Testis (tissue), 5 donors: ENCODE measurements at places on chromosomes 6 and 20.

DNA sequence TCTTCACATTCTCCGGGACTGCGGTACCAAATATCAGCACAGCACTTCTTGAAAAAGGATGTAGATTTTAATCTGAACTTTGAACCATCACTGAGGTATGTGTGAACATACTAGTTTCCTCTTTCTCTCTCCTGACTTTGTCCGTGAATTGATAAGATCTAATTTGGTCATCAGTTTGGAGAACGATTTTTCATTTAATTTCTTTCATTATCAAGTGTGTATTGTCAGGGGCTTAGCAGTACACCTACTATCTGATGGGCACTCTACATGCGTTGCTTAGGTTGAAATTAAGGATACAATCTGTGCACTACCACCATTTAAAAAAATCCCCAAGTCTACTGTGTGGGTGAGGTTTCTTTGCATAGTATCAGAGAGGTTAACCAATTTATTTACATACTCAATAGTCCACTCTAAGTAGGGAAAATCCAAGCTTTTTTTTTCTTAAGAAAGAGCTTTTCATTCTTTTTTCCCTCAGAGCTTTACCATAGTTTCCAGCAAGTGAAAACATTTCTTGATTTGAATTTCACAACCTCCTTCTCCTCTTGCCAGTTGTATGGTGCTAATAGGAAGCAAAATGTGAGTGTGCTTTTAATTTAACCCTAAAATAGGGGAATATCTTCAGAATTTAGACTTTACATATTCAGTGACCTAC, 105.4 kb upstream of the ESR1 start:
- H3K4me3 ChIP-seq, result no peak overlapping the region
- no peaks in the 10 kb centered on the region for H3K36me3 ChIP-seq
- no peaks in the 10 kb centered on the region for H3K27me3 ChIP-seq
- no peaks in the 10 kb centered on the region for H3K4me1 ChIP-seq

- no peak for DNase-seq
- H3K27me3 ChIP-seq, result no peaks in the 10 kb centered on the region
- no peaks in the 10 kb centered on the region for H3K36me3 ChIP-seq
These were observed 81.6 kb upstream of the PREP start for GRCh38 chr6:105484238-105485161.

GRCh38 chr20:32116079-32116521, 6.6 kb downstream of the TM9SF4 start:
- H3K4me3 ChIP-seq, result no peak overlapping the region
- H3K27me3 ChIP-seq, result no peaks in the 10 kb centered on the region
- H3K27ac ChIP-seq, result no peak overlapping the region

DNA sequence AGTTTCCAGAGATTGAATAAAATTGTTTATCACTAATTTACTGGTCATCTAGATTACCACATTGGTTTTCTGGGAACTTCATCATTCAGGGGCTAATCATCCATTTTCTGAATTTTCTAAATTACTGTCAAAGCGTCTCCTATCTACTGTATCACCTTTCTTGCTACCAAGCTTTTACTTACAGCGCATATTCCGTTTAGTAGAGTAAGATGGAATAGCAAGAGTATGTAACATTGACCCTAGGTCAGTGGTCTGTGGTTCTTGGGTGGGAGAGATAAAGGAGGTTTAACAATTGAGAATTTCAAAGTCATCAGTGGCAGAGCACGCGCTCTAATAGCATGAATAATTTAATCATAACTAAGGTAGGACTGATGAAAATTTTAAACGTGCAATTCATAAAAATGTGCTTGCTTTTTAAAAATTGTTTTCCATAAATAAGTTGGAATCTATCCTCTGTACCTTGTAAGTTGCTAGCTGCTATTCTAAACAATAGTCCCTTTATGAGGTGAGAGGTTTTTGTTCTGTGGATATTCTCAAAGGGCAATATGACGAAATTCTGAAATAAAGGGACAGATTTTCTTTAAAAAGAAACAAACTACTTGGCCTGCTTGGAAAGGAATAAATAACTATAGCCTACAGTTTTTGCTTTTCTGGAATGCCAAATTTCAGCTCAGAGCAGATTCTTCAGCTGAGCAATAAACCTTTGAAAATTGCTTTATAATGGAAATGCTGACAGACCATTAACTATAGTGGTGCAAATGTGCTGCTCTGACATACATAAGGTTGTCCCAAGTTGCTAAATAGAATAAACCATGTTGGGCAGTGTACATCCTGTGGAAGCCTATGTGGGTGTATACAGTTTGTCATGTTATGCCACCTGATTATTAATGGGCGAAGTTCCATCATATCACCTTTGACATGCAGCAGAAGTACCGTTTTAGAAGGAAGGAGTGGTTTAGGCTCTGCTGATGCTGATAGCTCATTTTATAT, 84.1 kb downstream of the ZFAND3 start:
- H3K4me3 ChIP-seq, result no peak overlapping the region
- H3K4me1 ChIP-seq, result peaks cover 5% of the 10 kb centered on the region
- H3K27me3 ChIP-seq, result no peaks in the 10 kb centered on the region
- H3K36me3 ChIP-seq, result no peaks in the 10 kb centered on the region
- DNase-seq, result no peak

DNA sequence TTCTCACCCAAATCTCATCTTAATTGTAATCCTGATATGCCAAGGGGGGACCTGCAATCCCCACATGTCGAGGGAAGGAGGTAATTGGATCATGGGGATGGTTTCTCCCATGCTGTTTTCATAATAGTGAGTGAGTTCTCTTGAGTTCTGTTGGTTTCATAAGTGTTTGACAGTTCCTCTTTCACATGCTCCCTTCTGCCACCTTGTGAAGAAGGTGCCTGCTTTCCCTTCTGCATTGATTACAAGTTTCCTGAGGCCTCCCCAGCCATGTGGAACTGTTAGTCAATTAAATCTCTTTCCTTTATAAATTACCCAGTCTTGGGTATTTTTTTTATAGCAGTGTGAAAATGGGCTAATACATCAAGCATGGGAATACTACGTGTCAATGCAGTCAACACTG, 925.0 kb upstream of the MAN1A1 start:
- no peaks in the 10 kb centered on the region for H3K4me1 ChIP-seq
- no peaks in the 10 kb centered on the region for H3K27me3 ChIP-seq
- no peak for DNase-seq
- H3K4me3 ChIP-seq, result no peak overlapping the region

GRCh38 chr6:132937466-132937906, 123.1 kb downstream of the RPS12 start:
- H3K36me3 ChIP-seq, result no peaks in the 10 kb centered on the region
- H3K4me1 ChIP-seq, result no peaks in the 10 kb centered on the region
- no peak overlapping the region for H3K4me3 ChIP-seq
- peak; percentile 70 for DNase-seq
- H3K27me3 ChIP-seq, result no peaks in the 10 kb centered on the region
- H3K27ac ChIP-seq, result no peak overlapping the region

DNA sequence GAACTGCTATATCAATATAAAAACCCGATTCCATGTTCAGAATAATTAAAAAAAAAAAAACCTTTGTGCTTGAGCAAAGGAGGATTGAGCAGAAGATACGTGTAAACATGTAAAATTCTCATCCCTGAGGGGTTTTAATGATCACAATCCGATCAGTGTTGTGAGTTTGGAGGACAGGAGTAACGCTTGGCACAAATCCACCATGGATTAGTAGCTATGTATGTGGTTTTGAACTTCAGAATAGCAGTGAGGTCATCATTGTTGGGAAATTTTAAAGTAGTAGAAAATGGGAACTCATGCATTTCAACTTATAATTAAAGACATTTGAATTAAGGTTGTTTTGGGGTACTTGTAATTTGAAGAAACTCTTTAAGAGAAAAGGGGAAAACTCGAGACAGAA, 203.2 kb downstream of the RPS12 start:
- H3K36me3 ChIP-seq, result no peaks in the 10 kb centered on the region
- no peaks in the 10 kb centered on the region for H3K27me3 ChIP-seq
- no peak overlapping the region for H3K27ac ChIP-seq
- H3K4me1 ChIP-seq, result no peaks in the 10 kb centered on the region

DNA sequence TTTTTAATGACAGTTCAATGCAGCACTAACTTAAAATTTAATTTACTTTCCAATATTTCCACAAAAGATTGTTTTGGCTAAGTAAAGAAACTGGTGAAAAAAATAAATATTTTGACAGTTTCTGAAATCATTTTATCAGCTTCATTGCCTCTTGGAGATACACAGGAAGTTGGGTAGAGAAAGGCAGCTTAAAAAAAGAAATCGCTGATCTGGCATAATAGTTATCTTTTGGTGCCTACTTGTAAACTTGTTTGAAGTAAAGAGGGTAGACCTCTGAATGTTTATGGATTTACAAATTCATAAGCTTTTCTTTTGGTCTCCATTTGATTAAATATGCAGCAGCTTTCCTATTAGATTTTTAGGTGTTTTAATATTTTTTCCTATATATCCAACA, 103.4 kb downstream of the RTN4IP1 start:
- DNase-seq, result no peak
- no peaks in the 10 kb centered on the region for H3K27me3 ChIP-seq
- H3K4me3 ChIP-seq, result no peak overlapping the region
- H3K27ac ChIP-seq, result no peak overlapping the region
- no peaks in the 10 kb centered on the region for H3K36me3 ChIP-seq

GRCh38 chr20:21677781-21678180, 27.7 kb upstream of the PAX1 start:
- H3K4me3 ChIP-seq, result no peak overlapping the region
- no peaks in the 10 kb centered on the region for H3K4me1 ChIP-seq
- no peaks in the 10 kb centered on the region for H3K27me3 ChIP-seq
- no peak for DNase-seq
- H3K36me3 ChIP-seq, result no peaks in the 10 kb centered on the region

GRCh38 chr6:154359161-154359574, 2.6 kb upstream of the IPCEF1 start:
- no peak for DNase-seq
- H3K27me3 ChIP-seq, result no peaks in the 10 kb centered on the region
- H3K27ac ChIP-seq, result no peak overlapping the region
- no peaks in the 10 kb centered on the region for H3K4me1 ChIP-seq

- H3K27me3 ChIP-seq, result no peaks in the 10 kb centered on the region
- H3K36me3 ChIP-seq, result no peaks in the 10 kb centered on the region
- DNase-seq, result no peak
These were observed 241.8 kb downstream of the ALDH8A1 start for GRCh38 chr6:134708079-134708478.

GRCh38 chr20:19784511-19785172, 26.6 kb downstream of the RIN2 start:
- H3K27me3 ChIP-seq, result no peaks in the 10 kb centered on the region
- DNase-seq, result peak; percentile 72

DNA sequence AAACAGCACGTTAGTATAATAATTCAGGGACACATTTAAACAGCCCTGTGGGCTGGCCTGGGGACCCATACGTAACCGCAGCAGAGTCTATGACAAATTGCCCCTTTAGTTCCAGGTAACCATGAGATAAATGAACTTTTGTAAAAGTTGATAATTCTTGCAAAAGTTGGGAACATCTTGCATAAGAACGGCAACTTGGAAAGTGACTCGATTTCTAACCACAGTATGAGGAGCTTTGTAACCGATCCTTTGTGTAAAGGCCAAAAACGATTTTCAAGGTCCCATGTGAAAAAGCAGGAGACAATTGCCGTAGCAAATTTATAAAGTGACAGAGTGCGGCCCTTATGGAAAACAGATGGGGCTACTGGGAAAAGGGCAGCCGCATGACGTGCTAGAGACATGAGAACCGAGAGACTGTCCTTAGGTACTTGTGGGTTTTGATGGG, 81.6 kb downstream of the PSMG4 start:
- H3K36me3 ChIP-seq, result no peaks in the 10 kb centered on the region
- H3K4me1 ChIP-seq, result no peaks in the 10 kb centered on the region
- H3K27me3 ChIP-seq, result no peaks in the 10 kb centered on the region
- no peak overlapping the region for H3K4me3 ChIP-seq
- DNase-seq, result no peak

GRCh38 chr20:57292611-57293010, 26.2 kb upstream of the BMP7 start:
- H3K27me3 ChIP-seq, result no peaks in the 10 kb centered on the region
- no peak overlapping the region for H3K4me3 ChIP-seq
- H3K4me1 ChIP-seq, result no peaks in the 10 kb centered on the region
